ENCODE measurements at places on chromosomes 7 and 10.

GRCh38 chr7:158025686-158026600 is 561.7 kb downstream of the PTPRN2 start:
- no peak for DNase-seq

GRCh38 chr7:52120912-52121311 is 804.3 kb upstream of the COBL start:
- no peak for DNase-seq

GRCh38 chr10:112639298-112639697 is 192.3 kb downstream of the VTI1A start:
- no peak for DNase-seq

- no peak for DNase-seq
Observed at GRCh38 chr10:20254078-20254477, 437.8 kb downstream of the PLXDC2 start.

- DNase-seq: no peak
Observed at GRCh38 chr10:71923138-71923692, 41.0 kb upstream of the CHST3 start.

DNA sequence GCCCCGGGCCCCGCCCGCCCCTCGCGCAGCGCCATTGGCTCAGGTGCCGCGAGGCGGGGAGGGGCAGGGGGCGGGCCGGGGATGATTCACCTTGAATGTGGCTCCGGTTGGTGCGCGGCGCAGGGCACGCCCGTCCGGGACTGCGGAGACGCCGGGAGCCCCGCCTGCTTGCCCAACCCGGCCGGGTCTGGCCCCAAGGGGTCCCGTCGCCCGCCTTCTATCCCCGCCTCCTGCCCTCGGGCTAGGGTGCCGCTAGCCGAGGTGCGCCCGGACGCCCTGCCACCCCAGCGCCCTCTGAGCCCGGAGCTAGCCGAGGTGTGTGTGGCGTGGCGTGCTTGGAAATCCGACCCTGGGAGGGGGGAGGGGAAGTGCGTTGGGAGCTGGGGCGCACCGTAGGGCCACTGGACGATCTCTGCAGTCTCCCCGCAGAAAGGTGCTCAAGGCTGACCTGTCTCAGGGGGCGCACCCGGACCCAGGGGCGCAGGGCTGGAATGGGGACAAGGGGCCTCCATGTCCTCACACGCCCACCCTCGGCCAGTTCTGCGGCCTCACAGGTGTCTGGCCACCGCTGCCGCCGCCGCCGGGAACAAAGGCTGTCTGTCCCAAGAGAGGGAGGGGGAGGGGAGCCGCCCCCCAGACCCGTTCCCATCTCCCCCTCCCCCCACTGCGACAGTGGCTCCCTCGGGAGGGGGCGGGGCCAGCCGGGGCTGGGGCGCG is 168.9 kb downstream of the NRF1 start:
- DNase-seq: no peak

DNA sequence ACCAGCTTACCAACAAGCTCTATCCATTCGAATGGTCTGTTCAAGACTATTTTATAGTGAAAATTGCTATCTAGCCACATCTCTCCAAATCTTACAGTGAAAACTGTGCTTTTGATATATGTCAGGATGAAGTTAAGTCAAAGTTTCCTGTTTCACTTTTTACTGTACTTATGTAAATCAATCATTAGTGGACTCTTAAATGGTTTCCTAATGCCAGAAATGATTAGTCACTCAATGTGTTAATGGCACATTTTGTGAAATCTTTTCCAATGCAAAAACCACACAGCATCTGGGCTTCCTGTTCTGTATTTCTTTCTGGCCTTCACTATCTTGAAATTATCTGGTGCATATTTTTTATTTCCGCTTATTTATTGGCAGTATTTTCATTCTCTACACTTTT is 87.3 kb upstream of the STEAP1B start:
- DNase-seq: no peak

- DNase-seq: no peak
Observed at GRCh38 chr7:151775547-151776443, 101.1 kb downstream of the PRKAG2 start.

DNA sequence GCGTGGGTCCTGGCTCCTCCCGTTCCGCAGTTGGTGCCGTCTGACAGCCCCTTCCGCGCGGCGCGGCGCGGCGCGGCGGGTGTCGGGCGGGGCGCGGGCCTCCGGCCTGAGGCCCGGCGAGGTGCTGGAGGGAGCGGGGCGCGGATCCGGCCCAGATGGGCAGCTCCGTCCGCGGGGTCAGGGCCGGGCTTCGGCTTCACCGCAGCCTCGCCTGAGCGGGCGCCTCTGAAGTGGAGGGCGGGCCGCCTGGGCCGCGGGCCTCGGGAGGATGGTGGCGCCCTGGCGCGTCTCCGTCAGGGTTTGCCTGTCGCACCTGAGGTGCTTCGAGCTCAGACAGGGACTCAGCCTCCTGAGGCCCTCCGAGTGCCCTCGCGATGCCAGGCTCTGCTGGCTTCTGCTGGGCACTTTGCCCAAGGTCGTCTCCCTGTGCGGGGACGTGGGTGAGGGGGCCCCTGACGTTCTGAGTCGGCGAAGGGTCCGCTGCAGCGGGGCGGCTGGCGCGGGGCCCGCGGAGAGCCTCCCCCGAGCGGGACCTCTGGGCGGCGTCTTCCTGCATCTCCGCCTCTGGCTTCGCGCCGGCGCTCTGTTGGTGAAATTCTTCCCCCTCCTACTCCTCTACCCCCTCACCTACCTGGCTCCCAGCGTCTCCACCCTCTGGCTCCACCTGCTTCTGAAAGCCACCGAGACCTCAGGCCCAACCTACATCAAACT is 473 bp downstream of the ADCK2 start:
- peak; percentile 67 for DNase-seq

DNA sequence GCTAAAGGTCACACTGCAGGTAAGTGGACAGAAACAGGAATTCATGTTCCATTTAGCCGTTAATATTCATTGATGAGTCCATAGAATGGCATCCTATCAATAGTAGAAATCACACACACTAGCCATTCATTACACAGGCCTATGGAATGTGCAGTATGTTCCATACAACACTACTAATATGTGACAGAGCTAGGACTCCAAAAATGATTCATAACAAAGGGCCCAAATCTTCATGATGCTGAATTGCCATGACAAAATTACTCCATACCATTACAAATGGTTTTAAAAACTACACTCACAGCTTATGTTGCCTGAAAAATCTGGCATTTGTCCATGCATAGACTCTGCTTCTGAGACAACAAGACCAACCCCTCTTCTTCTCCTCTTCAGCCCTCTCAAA is 549.1 kb downstream of the XPNPEP1 start:
- DNase-seq: no peak

- DNase-seq: no peak
Observed at GRCh38 chr10:132450466-132450824, 53.4 kb downstream of the PWWP2B start.

GRCh38 chr10:91366704-91367103 is 43.4 kb upstream of the HECTD2 start:
- no peak for DNase-seq

- DNase-seq: no peak
Observed at GRCh38 chr7:139259142-139259541, 28.1 kb downstream of the UBN2 start.

GRCh38 chr7:150851492-150852370 is 586 bp upstream of the AOC1 start:
- DNase-seq: no peak

DNA sequence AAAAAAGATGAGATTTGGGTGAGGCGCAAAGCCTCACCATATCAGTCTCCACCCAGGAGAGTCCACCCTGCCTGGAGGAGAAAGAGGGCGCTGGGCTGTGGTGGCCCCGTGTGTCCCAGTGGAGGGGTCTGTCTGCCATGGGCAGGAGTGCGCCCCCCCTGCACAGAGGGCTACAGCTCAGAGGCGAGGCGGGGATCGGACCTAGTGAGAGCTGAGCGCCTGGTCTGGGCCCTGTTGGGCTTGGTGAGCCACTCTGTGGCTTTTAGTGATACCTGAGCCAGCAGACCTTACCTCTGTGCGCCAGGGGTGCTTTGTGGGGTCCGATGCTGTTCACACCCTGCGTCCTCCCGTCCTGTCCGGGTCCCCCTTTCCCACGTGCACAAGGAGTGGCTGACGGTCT is 25.9 kb upstream of the GNA12 start:
- DNase-seq: no peak

DNA sequence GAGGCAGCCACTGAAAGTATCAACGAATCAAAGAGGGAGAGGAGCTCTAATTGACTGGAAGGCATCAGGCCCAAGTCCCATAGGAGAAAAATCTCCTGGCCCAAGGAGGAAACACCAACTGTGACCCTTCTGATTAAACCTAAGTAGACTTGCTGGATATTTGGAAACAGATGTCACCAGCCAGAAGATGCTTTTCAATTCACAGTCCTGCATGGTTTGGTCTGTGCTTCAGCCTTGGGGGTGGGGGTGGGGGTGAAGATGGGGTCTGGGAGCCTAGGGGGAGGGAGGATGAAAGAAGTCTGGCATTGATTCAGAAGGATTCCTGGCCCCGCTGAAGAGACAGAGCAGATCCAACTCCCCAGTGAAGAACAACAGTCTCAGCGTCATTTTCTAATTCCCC is 623.7 kb downstream of the PARD3 start:
- no peak for DNase-seq

DNA sequence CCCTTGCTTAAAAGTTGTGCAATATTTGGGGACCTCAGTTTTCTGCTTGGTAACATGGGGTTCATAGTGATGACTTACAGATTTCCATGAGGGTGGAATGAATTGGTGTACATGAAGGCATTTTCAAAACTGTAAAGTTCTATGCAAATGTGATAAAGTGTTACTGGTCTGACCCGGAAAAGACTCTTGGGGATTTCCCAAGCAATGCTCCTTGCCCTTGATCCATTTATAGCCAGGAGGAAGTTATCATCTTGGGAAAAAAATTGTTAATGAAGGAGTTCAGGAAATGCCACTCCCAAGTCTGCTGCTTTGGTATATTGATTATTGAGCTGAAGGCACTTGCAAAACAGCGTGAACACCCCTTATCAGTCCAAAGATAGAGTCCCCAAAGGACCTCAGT is 96.3 kb upstream of the ZPBP start:
- DNase-seq: no peak

DNA sequence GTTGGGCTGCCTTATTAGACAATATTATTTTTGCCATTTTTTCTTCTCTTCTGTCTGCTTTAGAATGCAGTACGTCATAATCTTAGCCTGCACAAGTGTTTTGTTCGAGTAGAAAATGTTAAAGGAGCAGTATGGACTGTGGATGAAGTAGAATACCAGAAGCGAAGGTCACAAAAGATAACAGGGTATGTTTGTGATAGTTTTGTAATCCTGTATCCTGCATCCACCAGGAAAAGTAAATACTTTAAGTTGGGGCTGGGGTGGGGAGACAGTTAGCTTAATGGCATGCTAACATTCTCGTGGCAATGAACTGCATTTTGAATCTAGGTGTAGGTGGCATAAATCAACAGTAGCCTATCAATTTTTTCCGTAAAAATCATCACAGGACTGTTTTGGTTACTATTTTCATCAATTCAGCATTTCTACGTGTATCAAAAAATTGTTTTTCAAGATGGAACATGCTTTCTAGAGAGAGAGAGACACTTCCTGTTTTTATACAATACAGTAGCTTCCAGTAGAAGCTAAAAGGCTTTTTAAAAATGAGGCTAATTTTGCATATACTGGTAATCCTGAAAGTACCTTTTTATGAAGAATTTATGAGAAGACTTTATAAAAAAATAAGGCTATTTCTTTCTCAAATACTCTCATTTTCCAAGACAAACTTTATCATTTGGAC is 247.5 kb downstream of the FOXP2 start:
- no peak for DNase-seq

GRCh38 chr10:75261813-75262705 is 26.3 kb upstream of the COMTD1 start:
- DNase-seq: no peak
